ENCODE measurements at places on chromosomes 5 and 9.

GRCh38 chr5:149846021-149846420, 98.6 kb downstream of the PDE6A start:
- no peaks in the 10 kb centered on the region for H3K27me3 ChIP-seq
- peaks cover 18% of the 10 kb centered on the region for H3K4me1 ChIP-seq
- H3K4me3 ChIP-seq = no peak overlapping the region
- peaks cover 99% of the 10 kb centered on the region for H3K36me3 ChIP-seq
- no peak for DNase-seq

DNA sequence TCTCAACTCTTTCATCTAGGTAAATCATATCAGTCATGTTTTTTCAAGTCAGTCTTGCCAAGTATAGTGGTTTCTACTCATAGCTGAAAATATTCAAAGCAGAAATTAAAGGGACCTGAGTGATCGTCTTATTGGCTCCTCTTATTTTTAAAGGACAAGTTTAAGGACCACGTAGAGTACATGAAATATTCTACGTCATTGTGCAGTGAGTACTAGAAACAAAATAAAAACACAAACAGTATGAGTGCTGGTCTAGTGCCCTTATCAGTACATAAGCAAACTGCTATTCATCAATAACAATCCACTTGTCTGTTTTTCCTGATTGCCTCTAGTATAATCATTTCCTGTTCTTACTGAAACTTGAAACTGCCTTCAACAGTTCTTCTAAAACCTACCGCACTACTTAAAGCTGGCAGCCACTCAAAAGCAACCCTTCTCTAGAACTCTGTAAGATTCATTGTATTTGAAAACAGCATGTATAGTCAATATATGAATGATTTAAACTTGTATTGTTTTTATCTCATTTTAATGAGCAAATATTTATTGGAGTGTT, 853.7 kb downstream of the TAF11L14 start:
- no peaks in the 10 kb centered on the region for H3K4me1 ChIP-seq
- H3K27me3 ChIP-seq = no peaks in the 10 kb centered on the region
- H3K4me3 ChIP-seq = no peak overlapping the region
- no peak overlapping the region for H3K27ac ChIP-seq
- DNase-seq = no peak

GRCh38 chr5:149759986-149760853, 30.1 kb downstream of the PPARGC1B start:
- H3K4me3 ChIP-seq = no peak overlapping the region
- H3K4me1 ChIP-seq = peaks cover 92% of the 10 kb centered on the region
- no peaks in the 10 kb centered on the region for H3K36me3 ChIP-seq
- peak; percentile 23 for DNase-seq
- H3K27me3 ChIP-seq = no peaks in the 10 kb centered on the region
- H3K27ac ChIP-seq = peak overlapping the region; percentile 85

- no peak overlapping the region for H3K4me3 ChIP-seq
- H3K4me1 ChIP-seq = no peaks in the 10 kb centered on the region
- no peak overlapping the region for H3K27ac ChIP-seq
- no peaks in the 10 kb centered on the region for H3K27me3 ChIP-seq
Observed at GRCh38 chr5:97194366-97194765, 11.3 kb upstream of the RIOK2 start.

GRCh38 chr9:77989458-77989857, 42.2 kb downstream of the GNAQ start:
- H3K4me3 ChIP-seq = no peak overlapping the region
- DNase-seq = no peak
- peaks cover 4% of the 10 kb centered on the region for H3K36me3 ChIP-seq
- H3K27ac ChIP-seq = no peak overlapping the region
- H3K4me1 ChIP-seq = peaks cover 23% of the 10 kb centered on the region
- H3K27me3 ChIP-seq = no peaks in the 10 kb centered on the region

- no peak overlapping the region for H3K4me3 ChIP-seq
- no peak for DNase-seq
- H3K4me1 ChIP-seq = peaks cover 59% of the 10 kb centered on the region
- H3K36me3 ChIP-seq = no peaks in the 10 kb centered on the region
- H3K27ac ChIP-seq = peak overlapping the region; percentile 75
Observed at GRCh38 chr5:156477196-156477595, 150.2 kb downstream of the SGCD start.

- DNase-seq = no peak
- peaks cover 98% of the 10 kb centered on the region for H3K27me3 ChIP-seq
- H3K27ac ChIP-seq = no peak overlapping the region
- H3K36me3 ChIP-seq = no peaks in the 10 kb centered on the region
Observed at GRCh38 chr9:21988056-21988990, 5.9 kb downstream of the CDKN2A start.
